Aorta (tissue), 5 donors: ENCODE measurements at places on chromosomes 1 and 21. TPM values are rescaled to one million over a fixed set of nuclear protein-coding genes. Genes with fewer than 3 reads are reported as not detected.

- DNase-seq = no peak
Observed at GRCh38 chr1:20790785-20791184, 3.7 kb upstream of the HP1BP3 start.

GRCh38 chr1:32020339-32020738 lies 6.7 kb downstream of the KHDRBS1 start:
- no peak for DNase-seq

- DNase-seq = no peak
Observed at GRCh38 chr1:230972855-230973271, 5.8 kb downstream of the TTC13 start.

GRCh38 chr1:91345395-91346005 lies 59.1 kb downstream of the HFM1 start:
- DNase-seq = no peak

GRCh38 chr1:170539154-170539553 lies 7.2 kb downstream of the GORAB start:
- no peak for DNase-seq

DNA sequence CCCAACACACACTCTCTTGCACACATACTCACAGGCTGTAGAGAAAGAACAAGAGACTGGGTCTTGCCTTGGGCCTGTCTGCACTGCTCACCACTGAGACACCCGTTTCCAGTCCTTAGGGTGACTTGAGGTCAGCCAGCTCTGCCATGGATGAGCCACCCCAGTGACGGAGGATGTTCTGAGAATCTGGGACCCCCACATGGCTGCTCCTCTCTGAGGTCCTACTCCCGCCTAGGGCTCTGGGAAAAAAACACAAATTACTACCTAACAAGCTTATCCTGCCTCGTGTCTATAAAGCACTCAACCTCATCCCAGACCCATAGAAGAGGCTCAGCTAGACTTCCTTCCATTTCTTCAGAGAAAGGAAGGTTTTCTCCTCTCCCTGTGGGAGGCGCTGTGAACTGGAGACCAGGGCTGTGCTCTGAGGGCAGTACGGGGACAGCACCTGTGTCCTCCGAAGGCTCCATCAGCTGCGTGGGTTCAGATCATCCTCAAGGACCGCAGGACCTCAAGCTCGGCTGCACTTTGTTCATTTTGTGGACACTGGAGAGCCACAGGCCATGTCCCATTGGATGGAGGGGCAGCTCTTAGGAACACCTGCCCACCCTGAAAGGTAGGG lies 4.3 kb upstream of the CLEC20A start:
- no peak for DNase-seq

DNA sequence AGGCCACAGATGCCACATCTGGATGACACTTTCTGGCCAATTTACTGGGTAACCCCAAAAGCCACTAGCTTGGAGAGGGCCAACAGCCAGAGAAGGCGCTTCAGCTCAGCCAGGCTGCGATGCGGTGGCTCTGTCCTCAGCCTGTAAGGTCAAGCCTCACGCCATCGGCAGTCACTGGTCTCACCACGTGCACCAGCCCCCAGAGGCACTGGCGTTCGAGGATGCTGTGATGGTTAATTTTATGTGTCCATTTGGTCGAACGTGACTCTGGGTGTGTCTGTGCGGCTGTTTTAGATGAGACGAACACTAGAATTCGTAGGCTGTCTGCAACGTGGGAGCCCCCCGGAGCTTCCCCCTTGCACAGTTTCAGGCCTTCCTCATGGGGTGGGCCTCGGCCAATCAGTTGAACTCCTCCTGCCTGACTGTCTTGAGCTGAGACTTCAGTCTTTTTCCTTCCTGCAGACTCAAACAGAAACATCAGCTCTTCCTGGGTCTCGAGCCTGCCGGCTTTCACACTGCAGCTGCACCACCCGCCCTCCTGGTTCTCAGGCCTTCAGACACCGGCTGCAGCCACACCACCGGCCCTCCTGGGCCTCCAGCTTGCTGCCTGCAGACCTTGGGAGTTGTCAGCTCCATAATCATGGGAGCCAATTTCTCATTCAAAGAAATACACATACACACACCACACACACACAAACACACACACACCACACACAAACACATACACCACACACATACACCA lies 41.6 kb upstream of the SLC45A1 start:
- no peak for DNase-seq

DNA sequence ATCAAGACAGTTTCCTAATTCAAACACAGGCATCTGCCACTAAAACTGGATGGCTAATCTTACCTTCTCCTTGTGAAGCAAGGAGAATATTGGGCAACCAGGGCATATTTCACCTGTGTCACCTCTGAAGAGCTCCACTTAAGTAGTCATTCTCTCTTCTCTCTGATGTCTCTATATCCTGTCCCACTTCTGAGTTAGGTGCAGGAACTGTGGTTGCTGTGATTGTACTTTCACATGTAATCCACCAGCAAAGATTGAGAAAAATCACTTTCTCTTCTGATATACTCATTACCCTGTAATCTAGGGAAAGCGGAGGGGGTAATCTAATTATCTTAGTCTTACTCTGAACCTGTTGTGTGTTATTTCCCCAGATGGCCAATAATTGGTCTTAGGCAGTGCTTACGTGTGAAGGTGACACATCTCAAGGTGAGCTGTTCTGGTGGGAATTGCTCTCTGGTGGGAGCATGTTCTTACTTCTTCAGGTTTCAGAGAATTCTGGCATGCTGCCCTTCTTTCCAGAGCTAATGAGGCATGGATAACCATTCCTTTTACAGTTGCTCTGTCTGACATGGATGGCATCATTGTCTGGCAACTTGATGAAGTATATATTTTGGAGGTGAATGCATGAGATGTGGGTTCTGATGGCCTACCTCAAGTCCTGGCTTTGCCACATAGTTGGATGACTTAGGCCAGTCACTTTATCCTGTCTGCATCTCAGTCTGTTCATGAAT lies 12.0 kb downstream of the XCL2 start:
- no peak for DNase-seq

GRCh38 chr21:33196941-33197374 lies 32.8 kb upstream of the IFNAR2 start:
- peak; percentile 60 for DNase-seq

GRCh38 chr1:198529414-198529813 lies 11.1 kb downstream of the ATP6V1G3 start:
- DNase-seq = no peak

GRCh38 chr1:66050633-66051032 lies 257.9 kb downstream of the PDE4B start:
- DNase-seq = no peak

DNA sequence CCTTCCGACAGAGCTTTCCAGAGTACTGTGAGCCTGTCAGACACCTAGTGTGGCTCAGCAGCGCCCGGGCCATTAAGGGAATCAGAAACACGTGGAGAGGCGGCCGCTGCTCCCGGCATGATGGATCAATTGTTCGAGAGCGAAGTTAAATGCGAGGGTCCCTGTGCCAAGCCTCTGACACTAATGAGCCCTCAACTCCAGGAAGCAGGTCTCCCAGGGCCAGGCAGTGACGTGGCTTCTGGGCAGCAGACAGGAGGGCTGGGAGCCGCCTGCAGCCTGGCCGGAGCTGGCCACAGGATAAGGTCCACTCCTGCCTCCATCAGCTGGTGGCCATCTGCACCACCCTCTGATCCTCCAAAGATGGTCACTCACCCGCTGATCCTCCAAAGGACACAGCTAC lies 67.5 kb upstream of the CLDN14 start:
- DNase-seq = no peak

TMEM269 gene
- total RNA-seq = 0.13 TPM

STXBP3 gene
- 56.5 TPM for total RNA-seq

TMOD4 gene
- 0.78 TPM for total RNA-seq

SLC45A1 gene
- total RNA-seq = 5.4 TPM

TNNI3K gene
- total RNA-seq = 4.2 TPM

ZNF648 gene
- total RNA-seq = not detected

NCF2 gene
- total RNA-seq = 17.0 TPM
